MCF 10A (cell line): ENCODE measurements at places on chromosomes 4 and X. TPM values are rescaled to one million over a fixed set of nuclear protein-coding genes. Genes with fewer than 3 reads are reported as not detected.

DNA sequence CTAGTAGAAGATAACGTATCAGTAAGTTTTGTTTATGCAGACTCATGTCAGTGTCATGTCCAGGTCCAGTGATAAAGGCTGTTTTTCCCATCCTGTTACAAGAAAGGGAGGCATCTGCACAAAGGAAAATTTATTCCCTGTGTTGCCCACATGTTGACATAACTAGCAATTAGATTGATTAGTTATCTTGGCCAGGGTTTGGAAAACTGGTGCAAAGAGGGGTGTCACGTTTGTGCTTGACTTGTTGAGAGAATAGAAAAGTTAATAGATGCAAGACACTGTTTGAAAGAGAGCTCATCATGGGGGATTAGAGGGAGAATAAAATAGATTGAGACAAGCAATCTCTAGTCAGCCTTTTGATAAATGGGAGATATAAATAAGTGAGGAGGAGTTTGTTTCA is 1357.0 kb upstream of the AGA start:
- DNase-seq: no peak

The FAAH2 gene
- total RNA-seq: 1.7 and 3.1 TPM in 2 replicates

DNA sequence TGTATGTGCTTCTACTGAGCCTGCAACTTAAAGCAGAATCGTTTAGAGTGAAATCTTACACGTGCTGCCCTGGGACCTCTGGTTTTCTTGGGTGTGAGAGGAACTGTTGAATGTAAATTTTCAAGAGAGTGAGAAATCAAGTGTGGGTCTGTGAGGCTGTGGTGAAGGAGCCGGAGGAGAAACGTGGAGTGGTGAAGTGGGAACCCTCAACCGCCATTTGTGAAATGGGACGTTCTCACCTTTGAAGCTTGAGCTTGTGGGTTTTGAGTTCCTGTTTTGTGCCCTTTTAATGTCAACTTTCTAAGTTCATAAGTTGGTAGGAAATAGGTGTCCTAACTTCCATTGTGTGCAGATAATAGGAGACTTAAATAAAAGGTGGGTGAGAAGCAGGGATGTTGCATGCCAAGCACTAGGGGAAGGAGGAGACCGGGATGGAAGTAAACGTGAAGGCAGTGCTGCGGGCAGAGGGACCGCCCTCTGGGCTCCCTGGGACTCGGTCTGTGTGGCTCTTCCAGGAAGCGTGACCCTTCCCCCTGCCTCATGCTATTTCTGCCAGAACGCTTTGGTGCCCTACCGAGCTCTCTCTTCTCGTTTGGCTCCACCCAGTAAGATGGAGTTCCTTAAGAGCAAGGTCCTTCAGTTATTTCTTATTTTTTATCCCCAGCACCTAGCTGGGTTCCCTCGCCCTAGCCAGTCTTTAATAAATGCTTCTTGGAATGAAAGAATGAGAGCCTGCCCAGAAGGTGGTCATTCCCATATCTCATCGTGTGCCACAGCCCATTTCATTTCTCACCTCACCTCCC is 56.0 kb downstream of the TMEM131L start:
- no peak for DNase-seq

The POF1B gene
- 0.37 and 1.1 TPM in 2 replicates for total RNA-seq

The TLR1 gene
- 1.9 and 2.2 TPM in 2 replicates for total RNA-seq

- DNase-seq: no peak
Measured at GRCh38 chr4:55121246-55121645, 4.1 kb downstream of the KDR start.

GRCh38 chr4:68433582-68433981 is 13.7 kb upstream of the TMPRSS11E start:
- DNase-seq: no peak

- peak; percentile 21 for DNase-seq
Measured at GRCh38 chrX:131288738-131289511, at the start of gene IGSF1. IGSF1 (minus strand) TSS chrX:131289306; CDS start chrX:131286674, 2,632 bp downstream.

DNA sequence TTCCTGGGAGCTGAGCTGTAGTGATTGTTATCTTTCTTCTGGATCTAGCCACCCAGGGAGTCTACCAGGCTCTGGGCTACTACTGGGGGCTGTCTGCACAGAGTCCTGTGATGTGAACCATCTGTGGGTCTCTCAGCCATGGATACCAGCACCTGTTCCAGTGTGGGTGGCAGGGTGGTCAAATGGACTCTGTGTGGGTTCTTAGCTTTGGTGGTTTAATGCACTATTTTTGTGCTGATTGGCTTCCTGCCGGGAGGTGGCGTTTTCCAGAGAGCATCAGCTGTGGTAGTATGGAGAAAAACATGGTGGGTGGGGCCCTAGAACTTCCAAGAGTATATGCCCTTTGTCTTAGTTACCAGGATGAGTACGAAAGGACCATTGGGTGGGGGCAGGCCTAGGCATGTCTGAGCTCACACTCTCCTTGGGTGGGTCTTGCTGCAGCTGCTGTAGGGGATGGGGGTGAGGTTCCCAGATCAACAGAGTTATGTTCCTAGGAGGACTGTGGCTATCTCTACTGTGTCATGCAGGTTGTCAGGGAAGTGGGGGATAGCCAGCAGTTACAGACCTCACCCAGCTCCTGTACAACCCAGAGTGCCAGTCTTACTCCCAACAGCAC is 264.8 kb upstream of the LDB2 start:
- no peak for DNase-seq

The PDGFRA gene
- total RNA-seq: not detected in 2 replicates

GRCh38 chr4:140812916-140813315 is 56.7 kb upstream of the TBC1D9 start:
- no peak for DNase-seq

DNA sequence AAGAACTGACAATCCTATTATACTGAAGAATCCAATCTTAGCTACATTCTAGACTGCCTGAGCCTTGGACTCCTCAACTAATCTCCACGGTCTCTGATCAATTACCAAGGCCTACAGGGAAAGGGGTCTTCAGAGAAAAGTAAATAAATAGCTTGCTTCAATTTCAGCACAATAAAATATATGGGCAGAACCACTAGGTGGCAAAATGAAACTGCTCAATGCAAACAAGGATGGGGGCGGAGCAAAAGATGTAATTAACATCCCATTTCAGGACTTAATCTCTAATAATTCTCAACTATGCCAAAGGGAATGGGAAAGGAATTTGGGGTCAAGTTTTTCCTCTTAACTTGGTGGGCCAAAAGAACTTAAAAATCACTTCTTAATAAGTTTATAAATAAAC is 78.4 kb upstream of the MAP3K15 start:
- DNase-seq: peak; percentile 64

DNA sequence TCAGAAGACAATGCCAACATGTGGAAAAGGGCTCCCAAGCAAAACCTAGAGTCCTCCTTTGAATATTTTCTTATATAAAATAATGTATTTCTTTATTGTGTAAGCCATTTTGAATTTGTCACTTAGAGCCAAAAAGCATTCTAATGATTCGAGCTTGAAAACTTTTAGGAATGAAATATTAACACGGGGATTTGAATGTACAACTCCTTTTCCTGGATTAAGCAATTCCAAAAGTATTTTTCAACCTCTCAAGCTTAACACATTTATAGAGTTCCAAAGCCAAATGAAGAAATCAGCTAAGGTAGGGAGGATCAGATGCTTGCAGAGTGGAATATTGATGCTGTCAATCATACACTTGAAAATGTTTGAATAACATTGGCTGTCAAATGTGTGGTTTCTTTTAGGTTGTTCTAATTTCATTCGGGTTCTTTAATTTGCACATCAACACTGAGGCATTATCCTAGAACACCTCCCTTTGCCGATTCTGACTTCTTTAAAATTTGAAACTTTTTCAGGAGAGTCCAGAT is 67.2 kb upstream of the ETNPPL start:
- no peak for DNase-seq

DNA sequence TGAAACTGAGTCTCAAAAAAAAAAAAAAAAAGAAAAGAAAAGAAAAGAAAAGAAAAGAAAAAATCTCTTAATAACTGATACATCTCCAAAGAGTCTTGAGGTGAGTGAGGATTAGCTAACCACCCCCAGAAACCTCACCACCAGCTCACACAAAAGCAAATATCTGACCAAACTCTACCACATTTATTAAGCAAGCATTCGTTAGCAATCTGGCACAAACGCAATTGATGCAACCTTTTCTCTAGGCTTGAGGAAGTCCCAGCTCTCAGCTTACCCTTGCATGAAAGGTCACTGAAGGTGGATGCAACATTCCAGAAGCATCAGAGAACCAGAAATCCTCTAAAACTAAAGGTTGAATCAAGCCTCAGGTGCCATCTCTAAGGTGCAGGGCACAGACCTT is 231.9 kb upstream of the BCOR start:
- DNase-seq: no peak

The ABCG2 gene
- total RNA-seq: 0.07 and 0.12 TPM in 2 replicates

DNA sequence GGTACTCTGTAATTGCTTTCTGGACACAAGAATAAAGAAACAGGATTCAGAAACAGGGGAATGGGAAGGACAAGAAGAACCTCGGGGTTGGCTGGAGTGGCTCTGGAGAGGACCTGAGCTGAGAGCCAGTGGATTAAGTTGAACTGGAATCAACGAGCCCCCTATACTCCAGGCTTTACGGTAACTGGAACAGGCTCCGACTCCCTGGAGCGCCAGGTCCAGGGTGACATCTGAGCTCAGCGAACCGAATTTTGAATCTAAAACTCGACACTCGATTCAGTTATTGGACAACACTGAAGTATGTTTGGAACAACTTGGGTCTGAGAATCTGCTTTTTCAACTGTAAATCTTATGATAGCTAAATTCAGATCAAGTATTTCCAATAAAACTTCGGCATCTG is 23.9 kb downstream of the HMX1 start:
- no peak for DNase-seq

GRCh38 chr4:158013858-158014257 is 159.0 kb downstream of the GASK1B start:
- DNase-seq: no peak

DNA sequence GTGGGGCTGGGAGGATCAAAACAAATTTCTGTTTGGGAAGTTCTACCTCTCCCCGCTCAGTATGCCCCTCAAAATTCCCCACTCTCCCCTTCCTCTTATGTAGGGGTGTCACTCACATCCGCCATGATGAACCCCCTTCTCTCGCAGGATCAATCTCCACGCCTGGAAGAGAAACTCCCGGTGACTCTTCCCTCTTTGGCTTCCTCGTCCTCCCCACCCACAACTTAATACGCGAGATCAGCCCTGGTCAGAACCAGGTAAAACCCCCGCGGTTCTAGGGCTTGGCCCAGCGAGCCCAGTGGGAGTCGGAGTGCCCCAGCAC is 427 bp downstream of the LAMTOR3 start:
- no peak for DNase-seq

- DNase-seq: peak; percentile 70
Measured at GRCh38 chrX:139559383-139560042, 29.0 kb downstream of the F9 start.

- no peak for DNase-seq
Measured at GRCh38 chr4:35695421-35695820, 548.9 kb downstream of the ARAP2 start.

DNA sequence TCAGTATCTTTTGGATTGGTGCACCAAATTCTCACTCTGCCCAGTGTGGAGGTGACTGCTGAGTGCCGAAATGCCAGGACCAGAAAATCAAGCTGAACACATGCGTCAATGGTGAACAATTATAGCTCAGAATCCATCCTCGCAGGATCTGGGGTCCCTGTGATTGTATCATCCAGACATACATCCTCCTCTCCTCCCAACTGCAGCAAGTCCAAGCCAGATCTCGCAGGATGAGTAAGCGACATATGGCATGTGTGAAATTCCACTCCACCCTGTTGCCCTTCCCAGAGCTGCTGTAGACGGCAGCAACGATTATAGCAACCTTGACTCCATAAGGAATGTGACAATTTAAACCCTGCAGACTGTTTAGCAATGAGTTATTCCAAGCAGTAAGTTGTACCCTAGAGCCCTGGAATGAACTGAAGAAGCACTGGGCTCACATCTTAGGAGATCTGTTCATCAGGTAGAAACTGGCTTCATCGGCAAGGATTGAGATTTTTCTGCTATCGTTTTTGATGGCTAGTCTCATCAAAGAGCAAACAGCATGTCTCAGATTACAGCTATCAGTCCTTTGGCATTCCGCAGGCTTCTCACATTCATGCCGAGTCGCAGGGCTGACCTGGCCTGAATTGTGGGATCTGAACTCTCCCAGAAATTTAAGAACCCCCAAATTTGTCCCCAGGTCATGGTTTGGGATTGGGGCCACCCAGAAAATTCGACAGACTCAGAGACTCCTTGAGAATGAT is 35.5 kb upstream of the SORBS2 start:
- DNase-seq: peak; percentile 65

DNA sequence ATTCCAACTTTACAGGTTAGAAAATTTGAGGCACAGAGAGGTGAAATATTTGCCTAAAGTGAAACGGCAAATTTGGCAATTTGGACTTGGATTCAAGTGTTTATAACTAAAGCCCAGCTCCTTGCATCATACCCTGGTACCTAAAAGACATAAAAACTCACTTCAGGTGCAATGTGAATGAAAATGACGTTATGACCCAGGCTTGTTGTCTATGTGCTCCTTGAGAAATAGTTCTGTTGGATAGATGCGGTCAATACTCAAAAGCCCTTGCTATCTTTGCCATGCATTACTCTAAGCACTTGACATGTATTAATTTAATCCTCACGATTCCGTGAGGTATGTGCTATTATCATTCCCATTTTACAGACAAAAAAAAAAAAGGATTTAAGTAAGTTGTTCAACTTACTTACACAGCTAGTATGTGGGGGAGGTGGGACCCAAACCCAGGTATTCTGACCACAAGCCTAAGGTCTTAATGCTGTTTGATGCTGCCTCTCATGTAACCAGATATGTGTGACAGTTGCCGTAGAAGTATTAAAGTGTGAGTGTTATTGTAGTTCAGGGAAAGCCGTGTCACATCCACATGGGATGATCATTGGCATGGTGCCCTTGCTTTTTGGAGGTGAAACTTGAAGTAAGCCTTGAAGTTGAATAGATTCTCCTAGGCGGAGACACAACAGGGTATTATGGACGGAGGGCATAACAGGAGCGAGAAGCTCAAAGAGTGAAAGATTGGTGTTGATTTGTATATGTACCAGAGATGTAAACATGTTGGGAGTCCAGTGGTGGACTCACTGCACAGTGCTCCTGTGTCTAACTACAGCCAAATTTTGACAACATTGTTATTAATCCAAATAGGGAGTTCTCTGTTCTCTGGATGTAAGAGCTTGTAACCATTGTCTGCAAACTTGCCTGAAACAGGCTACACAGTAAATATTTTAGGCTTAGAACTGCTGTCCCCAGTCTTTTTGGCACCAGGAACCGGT is 3.1 kb downstream of the SCML1 start:
- no peak for DNase-seq

DNA sequence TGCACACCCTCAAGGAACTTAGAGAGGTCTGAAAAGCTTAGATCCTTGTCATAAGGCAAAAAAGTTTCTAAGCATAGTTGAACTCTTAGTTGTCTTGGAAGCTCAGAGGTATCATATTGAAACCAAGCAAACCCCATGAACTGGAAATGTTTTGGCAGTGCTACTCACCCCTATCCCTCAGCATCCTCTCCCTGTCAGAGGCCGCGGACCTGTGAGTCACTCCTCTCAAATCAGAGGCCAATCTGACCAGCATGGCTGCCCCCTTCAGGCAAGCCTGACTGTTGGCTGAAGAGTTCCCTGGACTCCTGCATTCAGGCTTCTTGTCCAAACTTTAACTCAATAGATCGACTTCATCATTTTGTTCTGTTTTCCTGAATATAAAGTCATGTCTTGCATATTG is 69.4 kb downstream of the KCNIP4 start:
- peak; percentile 60 for DNase-seq
